ENCODE measurements at places on chromosomes 12 and 14. TPM values are rescaled to one million over a fixed set of nuclear protein-coding genes. Genes with fewer than 3 reads are reported as not detected.

GRCh38 chr12:103177639-103178255 lies 220.3 kb downstream of the ASCL1 start:
- no peak for DNase-seq

GRCh38 chr12:58901664-58902063 lies 18.6 kb downstream of the LRIG3 start:
- no peak for DNase-seq

DNA sequence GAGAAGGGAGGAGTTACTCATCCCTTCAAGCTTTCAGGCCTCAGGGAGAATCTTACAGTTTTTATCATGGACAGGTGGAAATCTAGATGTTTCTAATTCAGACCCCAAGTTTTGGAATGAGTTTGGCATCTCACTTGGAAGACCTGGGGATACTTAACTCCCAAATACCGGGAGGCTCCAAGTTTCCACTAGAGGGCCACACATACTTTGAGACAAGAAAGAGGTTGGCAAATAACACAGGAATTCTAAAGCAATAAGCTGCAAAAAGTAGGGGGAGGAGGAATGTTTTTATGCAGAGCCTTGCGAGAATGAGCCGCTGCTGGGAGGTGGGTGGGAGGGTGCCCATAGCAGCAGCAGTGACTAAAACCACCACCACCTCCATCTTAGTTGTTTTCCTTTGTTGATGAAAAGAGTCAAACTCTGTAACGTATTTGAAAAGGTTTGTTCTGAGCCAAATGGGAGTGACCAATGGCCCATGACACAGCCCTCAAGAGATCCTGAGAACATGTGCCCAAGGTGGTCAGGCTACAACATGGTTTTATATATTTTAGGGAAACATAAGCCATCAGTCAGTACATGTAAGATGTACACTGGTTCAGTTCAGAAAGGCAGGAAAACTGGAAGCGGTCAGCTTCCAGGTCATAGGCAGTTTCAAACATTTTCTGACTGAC lies 34.2 kb upstream of the RNASE1 start:
- DNase-seq, result no peak

DNA sequence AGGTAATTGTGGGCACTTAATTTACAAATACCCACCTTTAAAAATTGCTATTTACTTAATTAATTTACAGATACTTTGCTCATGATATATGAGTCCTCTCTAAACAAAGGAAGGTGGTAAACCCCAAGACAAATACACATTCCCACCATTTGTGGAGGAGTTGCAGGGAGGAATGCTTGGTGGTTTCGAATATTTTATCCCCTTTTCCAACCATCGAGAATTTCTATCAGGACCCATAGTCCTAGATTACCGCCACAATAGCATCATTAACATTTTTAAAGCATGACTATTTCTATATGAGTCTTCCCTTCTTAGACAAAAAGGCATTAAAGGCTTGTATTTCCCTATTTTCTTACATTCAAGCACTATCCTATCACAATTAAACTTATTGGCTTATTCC lies 34.2 kb upstream of the PLEKHA5 start:
- no peak for DNase-seq

DNA sequence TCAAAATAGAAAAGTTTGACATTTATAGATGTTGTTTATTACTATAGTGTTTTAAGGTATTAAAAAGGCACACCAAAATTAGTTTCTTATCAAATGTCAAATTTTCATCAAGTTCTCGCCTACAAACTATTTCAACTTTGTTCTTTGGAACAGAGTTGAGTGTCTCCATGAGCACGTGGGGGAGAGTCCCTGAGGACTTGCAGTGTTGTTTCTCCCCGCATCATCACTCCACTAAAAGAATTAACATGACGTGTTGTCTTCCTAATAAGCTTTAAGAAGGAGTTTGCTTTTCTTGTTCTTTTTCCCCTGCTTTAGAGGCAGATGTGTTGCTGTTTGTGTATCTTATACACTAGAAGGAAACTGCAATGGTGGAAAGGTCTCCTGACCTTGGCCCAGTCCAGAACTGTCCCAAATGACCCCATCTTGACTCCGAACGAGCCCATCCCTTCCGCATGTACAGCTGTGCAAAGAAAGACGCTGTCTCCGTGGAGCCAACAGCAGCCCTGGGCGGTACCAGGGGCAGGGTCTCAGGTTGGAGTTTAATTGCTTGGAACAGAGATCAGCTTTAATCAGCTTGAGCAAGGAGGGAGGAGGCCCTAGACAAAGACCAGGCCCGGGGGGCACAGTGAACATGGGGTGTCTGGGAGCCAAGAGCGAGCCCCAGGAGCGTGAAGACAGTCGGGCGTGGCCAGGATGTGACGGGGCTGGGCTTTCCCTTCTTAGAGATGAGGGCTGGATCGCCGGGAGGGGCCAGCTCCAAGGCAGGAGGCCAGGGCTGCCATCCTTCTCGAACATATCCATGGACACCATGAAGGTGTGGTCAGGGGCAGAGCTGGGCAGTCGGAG lies 215.4 kb upstream of the RTL1 start:
- no peak for DNase-seq

DNA sequence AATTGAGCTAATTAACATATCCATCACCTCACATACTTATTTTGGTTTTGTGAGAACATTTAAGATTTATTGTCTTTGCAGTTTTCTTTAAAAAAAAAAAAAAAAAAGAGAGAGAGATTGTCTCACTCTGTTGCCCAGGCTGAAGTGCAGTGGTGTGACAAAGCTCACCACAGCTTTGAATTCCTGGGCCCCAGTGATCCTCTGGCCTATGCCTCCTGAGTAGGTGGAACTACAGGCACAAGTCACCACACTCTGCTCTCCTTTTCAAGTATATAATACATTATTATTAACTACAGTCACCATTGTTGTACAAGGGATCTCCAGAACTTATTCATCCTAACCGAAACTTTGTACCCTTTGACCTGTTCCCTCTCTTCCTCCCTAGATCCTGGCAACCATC lies 64.0 kb downstream of the NUMB start:
- no peak for DNase-seq

DNA sequence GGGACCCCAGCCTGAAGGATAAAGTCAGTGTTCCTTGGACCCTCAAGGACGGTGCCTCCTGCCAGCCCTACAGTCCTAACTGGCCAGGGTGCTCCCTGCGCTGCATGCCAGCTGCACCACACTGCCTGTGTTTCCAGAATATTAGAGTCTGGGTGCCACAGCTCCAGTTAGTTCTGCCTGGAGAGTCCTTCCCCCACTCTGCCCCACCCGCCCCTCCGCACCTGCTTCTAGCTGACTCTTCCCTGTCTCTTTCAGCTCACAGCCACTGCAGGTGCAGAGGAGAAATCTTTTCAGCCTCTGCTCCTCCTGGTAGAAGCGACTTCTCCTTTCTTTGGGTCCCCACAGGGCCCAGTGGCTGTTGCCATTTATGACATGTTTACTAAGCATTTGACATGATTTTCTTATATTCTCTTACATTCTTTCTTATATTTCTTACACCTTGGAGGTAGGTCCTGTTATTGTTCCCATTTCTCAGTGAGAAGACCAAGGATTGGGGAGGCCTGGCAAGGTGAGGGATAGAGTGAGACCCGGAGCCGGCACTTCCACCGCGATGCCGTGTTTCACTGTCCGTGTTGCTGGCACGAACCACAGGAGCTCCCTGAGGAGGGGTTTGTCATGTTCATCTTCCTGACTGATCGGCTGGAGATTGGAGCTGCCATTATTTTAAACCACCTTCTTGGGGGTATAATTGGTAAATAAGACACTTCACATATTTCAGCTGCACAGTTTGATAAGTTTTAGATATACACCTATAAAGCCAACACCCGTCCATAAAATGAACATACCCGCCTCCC lies 29.4 kb downstream of the SYNE3 start:
- no peak for DNase-seq

DNA sequence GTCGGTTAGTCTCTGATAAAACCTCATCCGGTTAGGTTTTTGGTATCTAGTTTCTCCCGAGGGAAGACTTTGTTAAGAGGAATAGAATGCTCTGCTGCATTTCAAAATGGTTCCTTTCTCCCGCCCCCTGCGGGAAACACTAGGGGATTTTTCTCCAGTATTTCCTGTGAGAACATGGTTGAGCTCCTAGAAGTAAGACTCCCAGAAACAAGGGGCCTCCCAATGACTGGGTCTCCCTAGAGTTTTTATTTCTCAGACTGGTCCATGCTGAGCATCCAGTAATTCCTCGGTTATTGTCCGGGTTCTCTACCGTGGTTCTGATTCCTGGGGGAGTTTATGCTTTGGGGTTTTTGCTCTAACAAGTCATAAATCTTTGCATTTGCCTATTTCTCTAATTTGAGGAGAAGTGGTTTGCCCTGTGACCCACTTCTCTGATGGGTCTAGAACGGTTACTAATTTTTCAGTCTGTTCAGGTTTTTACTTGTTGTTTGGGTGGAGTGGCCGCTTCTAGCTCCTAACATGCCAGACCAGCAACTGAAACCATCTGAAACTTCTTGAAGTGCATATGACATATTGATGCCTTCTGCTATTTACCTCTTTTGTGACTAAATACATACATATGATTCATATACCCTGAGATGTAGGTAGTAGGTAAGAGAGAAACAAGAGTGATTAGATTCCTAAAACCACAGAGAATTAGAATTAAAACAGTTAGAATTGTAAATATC lies 25.1 kb downstream of the TESPA1 start:
- DNase-seq, result no peak

DNA sequence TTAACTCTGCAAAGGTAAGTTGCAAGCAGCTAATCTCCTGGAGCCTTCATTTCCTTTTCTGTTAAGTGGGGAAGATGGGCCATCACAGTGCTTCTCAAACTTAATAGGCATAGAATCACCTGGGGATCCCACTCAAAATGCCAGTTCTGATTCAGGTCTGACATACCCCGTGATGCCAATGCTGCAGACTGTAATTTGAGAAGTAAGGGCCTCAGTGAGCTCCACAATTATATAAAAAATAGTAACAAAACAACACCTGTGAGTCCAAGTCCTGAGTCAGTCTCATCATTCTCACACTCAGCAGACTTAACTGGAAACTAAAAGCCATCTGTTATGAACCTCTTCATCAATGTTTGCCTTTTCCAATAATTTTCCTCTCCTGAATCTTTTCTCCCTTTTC lies 10.8 kb upstream of the PSMA6 start:
- no peak for DNase-seq

- no peak for DNase-seq
Measured at GRCh38 chr12:104163631-104164030, 25.6 kb upstream of the NFYB start.

- no peak for DNase-seq
Measured at GRCh38 chr12:66776974-66777373, 98.1 kb upstream of the GRIP1 start.

- DNase-seq, result no peak
Measured at GRCh38 chr14:98956661-98957060, 315.3 kb downstream of the BCL11B start.

DNA sequence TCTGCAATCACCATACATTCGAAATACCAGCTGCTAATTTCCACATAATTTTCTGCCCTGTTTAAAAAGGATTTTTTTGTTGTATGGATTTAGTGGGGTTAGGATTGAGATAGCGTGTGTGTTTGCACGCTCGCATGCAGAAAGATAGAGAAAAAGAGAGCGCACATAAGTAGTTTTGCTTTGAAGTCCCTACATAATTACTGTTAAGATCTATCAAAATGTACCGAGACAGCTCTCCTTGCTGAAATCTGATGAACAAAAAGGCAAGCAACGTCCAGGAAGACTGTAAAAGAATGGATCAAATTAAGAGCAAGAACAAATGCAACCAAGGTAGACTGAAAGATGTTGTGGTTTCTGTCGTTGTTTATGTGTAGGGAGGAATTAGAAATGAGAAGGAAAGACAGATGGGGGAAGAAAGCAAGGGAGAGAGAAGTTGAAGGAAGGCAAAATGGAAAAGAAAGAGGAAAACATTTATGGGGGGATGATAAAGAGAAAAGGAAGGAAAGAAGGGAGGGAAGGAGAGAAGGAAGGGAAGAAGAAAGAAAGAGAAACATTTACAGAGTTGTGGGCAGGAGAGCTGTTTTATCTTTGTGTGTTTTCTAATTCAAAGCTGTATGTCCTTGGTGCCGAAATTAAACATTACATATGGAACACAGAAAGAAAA lies 522.3 kb downstream of the MED13L start:
- DNase-seq, result no peak

DNA sequence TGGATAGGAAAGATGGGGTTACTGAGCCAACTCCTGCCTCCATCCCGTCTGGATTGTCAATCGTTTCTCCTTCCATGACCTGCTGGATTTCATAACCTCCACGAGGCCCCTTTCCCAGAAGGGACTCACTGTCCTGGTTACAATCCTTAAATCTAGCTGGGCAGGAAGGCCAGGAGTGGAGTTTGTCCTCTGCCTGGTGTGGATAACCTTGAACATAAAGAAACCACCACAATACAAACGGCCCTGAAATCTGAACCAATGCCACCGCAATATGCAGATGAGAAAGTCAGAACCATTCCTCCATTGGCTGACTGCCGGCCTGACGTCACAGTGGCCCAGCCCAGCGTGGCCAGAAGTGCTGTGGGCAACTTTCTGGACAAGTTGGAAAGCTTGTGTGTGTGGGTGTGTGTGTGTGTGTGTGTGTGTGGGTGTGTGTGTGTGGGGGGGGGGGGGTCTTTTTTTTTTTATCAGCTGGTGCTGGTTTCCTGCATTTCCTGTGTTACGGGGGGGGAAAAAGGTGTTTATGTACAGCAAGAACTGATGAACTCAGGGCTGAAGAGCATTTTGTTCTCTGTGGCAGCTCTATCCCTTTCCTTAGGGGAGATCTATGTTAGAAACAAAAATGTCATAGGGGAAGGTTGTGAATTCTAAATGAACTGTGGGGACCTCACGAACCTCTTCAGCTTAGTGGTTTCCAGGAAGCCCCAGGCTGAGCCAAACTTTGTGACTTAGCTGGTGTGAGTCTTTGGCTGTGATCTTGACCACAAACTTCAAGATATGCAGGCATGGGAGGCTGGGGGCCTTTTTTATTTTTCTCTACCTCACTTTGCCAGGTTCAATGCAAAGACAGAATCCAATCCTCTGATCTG lies 81.6 kb upstream of the MED13L start:
- peak; percentile 87 for DNase-seq

- no peak for DNase-seq
Measured at GRCh38 chr14:80024417-80024816, 186.9 kb downstream of the DIO2 start.

- no peak for DNase-seq
Measured at GRCh38 chr14:44204061-44204835, 302.8 kb downstream of the FSCB start.

GRCh38 chr12:119375075-119375882 lies 40.8 kb downstream of the CCDC60 start:
- no peak for DNase-seq

GRCh38 chr12:113186033-113186365 lies 478 bp downstream of the RITA1 start:
- DNase-seq, result no peak

- DNase-seq, result no peak
Measured at GRCh38 chr12:96240656-96241055, 46.5 kb downstream of the ELK3 start.

GRCh38 chr12:124765581-124766489 lies 97.8 kb downstream of the SCARB1 start:
- no peak for DNase-seq

The CLEC14A gene
- 318 TPM for total RNA-seq

The SYCP3 gene
- not detected for total RNA-seq

The BRMS1L gene
- total RNA-seq, result 5.3 TPM

The CLEC7A gene
- 0.41 TPM for total RNA-seq

The CCNB1IP1 gene
- total RNA-seq, result 20.7 TPM

The VRTN gene
- total RNA-seq, result not detected

The CLEC6A gene
- total RNA-seq, result not detected

The HSPA2 gene
- total RNA-seq, result 14.5 TPM

The SLC38A4 gene
- total RNA-seq, result not detected

The CACNA2D4 gene
- total RNA-seq, result not detected

The ESR2 gene
- total RNA-seq, result 0.05 TPM

The A2M gene
- total RNA-seq, result 74.4 TPM

The NELL2 gene
- total RNA-seq, result 0.35 TPM

The TMCC3 gene
- 20.5 TPM for total RNA-seq

Measured in glomerular endothelial cell (primary cell).